ENCODE measurements at places on chromosomes 11 and 22.

GRCh38 chr11:76445121-76446084 lies 585 bp downstream of the EMSY start:
- DNase-seq, result peak; percentile 12

- DNase-seq, result no peak
Observed at GRCh38 chr22:34476762-34477161, 556.5 kb upstream of the LARGE1 start.

GRCh38 chr22:50278461-50278860 lies 8.3 kb upstream of the MAPK11 start:
- no peak for DNase-seq

DNA sequence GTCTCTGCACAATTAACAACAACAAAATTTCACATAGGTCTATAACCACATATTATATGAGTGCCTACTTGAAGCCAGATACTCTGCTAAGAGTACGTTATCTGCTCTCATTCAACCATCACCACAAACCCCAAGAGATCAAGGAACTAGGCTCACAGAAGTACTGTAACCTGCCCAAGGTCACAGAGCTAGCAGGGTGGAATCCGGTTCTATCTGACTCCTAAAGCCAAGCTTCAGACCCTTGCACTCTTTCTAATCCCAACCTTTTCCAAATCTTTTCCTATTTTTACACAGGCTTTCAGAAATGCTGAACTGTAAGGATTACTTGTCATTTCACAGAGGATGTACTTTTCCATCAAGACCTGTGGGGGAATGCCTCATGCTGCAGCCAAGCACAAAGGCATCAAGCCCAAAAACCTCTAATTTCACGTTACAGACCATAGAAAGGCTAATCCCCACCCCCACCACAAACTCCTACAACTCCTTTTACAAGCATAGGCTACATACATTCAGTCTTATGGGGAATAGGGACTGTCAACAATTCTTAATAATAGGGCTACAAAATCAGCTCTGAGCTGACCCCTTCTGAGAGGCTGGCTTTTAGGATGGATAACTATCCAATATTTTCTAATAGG lies 927 bp downstream of the PRCP start:
- no peak for DNase-seq

GRCh38 chr22:19776433-19777031 lies 16.0 kb downstream of the TBX1 start:
- no peak for DNase-seq

DNA sequence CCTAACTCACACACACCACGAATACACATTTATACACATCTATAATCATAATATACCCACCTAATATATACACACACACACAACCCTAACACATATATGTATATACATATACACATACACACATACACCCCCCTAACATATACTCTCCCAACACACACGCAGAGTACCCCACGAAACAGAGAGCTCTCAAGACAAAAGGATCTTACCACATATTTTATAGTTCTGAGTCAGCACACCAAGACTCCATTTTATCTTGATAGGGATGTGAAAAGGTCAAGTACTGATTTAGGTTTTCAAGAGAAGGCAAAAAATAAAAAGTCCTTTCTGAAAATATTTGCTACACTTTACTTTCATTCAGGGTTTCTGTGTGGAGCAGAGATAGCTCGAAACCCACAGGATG lies 1207.2 kb downstream of the LRRC4C start:
- DNase-seq, result no peak

GRCh38 chr11:125517116-125517770 lies 21.2 kb upstream of the FEZ1 start:
- DNase-seq, result no peak

DNA sequence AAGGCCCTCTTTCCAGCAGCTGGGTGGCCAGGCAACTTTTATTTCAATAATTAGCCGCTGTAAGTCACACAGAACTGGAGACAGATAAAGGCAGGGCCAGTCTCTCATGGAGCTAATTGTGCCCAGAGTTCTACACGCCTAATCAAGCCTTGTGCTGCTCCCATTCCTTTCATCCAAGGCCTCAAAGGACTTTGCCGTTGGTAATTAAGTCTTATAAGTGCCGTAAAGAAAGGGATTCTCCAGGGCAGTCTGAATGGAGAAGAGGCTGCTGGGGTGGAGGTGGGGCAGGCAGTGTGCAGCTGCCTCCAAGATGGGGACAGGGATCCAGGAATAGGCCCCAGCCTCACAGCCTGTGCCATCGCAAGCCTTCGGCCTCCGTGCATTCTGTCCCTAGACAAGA lies 357.9 kb downstream of the TENM4 start:
- DNase-seq, result no peak

GRCh38 chr22:44595841-44596341 lies 97.9 kb upstream of the RTL6 start:
- DNase-seq, result no peak

- DNase-seq, result no peak
Observed at GRCh38 chr22:30005213-30005857, 74.9 kb upstream of the HORMAD2 start.

GRCh38 chr11:61413496-61413895 lies 16.3 kb downstream of the CPSF7 start:
- no peak for DNase-seq

- no peak for DNase-seq
Observed at GRCh38 chr11:87447606-87448005, 409.9 kb downstream of the TMEM135 start.

GRCh38 chr11:77213029-77213579 lies 85.1 kb downstream of the MYO7A start:
- no peak for DNase-seq

GRCh38 chr22:22752556-22753477 lies 108.4 kb downstream of the GGTLC2 start:
- no peak for DNase-seq

DNA sequence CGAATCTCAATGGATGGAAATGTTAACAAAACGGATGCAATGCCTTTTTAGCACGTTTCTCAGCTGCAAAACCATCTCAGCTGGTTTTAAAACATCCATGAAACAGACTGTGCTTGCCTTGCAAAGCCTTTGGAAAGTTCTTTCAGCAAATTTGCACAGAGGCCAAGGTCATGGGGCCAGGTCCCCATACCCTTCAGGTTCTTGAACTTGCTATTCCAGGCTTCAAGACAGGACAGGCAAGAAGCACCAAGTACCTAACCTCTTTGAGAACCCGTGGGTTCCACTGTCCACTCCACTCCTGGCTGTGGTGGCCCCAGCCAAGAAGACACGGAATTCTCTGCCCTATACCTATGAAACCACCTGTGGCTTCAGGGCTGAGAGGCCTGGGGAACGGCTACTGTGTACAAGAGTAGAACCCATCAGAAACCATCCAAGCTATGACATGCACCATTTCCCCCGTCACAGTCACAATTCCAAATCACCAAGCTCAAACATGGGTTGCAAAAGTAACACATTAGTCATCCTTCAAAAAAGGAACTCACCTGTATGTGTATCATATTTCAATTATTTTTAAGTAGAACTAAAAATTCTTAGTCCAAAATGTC lies 17.0 kb downstream of the TNKS1BP1 start:
- no peak for DNase-seq

- DNase-seq, result no peak
Observed at GRCh38 chr11:21133244-21133643, 463.9 kb downstream of the NELL1 start.

GRCh38 chr22:29193021-29193420 lies 12.7 kb upstream of the EMID1 start:
- no peak for DNase-seq

DNA sequence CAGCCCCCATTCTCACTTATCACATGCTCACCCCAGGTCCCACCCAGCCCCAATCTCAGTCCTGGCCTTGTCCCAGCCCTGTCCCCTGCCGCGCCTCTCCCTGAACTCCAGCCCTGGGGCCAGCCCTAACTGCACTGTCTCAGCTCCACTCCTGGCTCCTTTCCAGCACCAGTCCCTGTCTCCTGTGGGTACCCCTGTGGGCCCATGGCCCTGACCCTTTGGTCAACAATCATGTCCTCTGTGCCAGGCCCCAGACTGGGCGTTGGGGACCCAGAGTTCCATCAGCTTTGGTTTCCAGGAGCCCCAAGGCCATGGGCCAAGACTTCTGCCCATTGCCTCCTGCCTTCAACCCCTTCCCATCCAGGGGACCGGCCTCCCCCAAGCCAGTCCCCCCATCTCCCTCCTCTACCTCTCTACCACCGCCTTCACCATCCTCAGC lies 757 bp downstream of the SPI1 start:
- DNase-seq, result no peak

DNA sequence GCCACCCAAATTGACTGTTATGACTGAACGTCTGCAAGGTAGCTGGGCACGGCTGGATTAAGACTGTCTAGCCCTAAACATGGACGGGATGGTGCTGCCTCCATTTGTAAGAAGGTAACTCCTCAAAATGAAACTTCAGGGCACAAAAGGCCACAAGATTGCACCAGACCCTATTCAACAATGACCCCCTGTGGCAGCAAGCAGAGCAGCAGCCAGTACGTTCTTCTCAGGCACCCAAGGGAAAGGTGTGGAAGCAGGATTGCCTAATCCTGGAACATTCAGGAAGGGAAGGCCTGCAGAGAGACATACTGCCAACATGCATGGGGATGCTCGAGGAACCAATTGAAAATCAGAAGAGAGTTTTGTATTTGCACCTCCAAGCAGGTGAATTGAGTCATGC lies 4.5 kb upstream of the TBX10 start:
- no peak for DNase-seq

- no peak for DNase-seq
Observed at GRCh38 chr11:125090816-125091215, 20.6 kb downstream of the TMEM218 start.

- no peak for DNase-seq
Observed at GRCh38 chr11:61256710-61257482, 15.9 kb downstream of the PGA5 start.

DNA sequence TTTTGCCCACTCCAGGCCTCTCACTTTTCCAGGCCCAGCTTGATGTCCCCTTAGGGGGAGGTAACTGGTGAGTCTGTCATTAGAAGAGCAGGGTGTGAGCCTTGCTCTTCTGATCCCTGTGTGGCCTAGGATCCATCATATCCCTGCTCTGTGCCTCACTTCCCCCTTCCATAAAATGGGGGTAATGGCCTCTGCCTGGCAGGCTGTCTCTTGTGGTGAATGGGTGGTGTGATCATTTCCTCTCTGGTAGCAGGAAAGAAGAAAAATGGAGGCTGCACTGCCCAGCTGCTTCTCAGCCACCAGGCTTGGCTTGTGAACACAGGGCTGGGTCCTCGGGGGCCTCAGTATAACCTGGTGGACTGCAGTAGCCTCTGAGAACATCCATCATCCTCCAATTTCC lies 5.6 kb downstream of the ARHGEF17 start:
- no peak for DNase-seq

DNA sequence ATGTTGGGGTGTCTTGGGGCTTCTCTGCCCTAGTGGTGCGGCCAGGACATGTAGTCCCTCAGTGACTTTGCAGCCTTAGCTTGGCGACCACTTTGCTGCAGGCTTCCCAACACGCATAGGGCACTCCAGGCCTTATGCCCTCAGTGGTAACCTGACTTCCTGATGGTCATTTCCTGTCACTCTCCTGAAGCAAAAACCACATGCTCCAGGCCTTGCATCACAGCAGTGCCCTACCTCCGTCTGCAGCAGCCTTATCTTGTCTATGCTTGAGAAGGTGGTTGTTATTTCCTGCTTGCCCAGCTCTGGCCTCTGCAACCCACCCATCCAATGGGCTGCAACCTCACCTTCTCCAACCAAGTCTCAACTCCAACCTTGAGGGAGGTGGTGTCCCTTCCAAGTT lies 33.4 kb upstream of the PISD start:
- no peak for DNase-seq

GRCh38 chr11:8371516-8371884 lies 107.8 kb upstream of the LMO1 start:
- DNase-seq, result no peak

- no peak for DNase-seq
Observed at GRCh38 chr22:28986366-28986765, 75.3 kb downstream of the C22orf31 start.

DNA sequence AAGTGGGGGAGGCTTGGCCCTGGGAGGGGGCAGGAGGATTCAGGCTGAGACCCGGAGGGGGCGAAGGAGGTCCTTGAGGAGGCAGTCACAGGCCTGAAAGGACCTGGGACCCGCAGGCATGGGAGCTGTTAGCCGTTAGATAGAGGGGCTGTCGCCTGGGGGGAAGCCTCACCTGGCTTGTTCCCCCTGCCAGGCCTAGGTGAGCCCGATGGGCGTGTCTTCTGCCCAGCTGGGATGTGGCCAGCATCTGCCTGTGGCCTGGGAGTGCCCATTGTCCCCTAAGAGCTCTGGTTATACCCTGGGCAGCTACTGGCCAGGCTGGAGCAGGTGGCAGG lies 1.8 kb upstream of the DUSP8 start:
- no peak for DNase-seq

- no peak for DNase-seq
Observed at GRCh38 chr22:20531404-20532201, 24.2 kb downstream of the MED15 start.

GRCh38 chr22:49934891-49935557 lies 16.6 kb downstream of the CRELD2 start:
- peak; percentile 88 for DNase-seq

- no peak for DNase-seq
Observed at GRCh38 chr22:47495110-47495509, 732.7 kb downstream of the TBC1D22A start.

DNA sequence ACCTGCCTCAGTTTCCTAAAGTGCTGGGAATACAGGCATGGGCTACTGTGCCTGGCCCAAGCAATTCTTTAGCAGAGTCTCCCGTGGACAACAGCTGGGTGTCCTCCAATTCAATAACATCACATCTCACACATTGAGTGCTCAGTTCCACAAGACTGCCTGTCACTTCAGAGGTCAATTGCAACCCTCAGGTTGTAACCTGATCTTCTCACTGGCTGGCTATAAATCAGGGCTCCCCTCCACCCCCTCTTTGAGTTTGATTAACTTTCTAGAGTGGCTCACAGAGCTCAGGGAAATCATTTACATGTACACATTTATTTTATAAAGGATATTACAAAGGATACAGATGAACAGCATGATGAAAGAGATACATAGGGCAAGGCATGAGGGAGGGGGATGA lies 68.1 kb downstream of the MCHR1 start:
- DNase-seq, result no peak

DNA sequence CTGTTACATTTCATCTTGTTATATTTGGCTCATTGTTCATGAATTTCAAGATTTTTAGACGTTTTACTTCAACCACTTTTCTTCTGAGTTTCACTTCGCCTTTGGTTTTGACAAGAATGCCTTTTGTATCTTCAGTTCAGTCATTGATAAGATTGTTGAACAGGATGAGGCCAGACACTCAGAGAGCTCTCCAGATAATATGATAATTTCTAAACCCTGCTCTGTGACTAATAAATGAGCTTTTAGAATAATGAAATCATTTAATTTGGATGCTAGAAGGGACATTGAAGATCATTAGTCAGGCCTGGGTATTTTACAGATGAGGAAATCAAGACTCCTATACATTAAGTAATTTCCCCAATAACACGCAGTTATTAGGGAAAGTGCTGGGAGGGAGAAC lies 37.2 kb upstream of the GRAMD1B start:
- no peak for DNase-seq

GRCh38 chr11:9789910-9790309 lies 126.0 kb downstream of the SWAP70 start:
- no peak for DNase-seq

- DNase-seq, result no peak
Observed at GRCh38 chr11:44408711-44409470, 99.0 kb upstream of the ALX4 start.

GRCh38 chr11:129282634-129283033 lies 90.5 kb upstream of the ARHGAP32 start:
- DNase-seq, result no peak

GRCh38 chr11:11477695-11478420 lies 124.8 kb upstream of the CSNK2A3 start:
- DNase-seq, result no peak

GRCh38 chr11:125494561-125494960 lies 1.5 kb downstream of the FEZ1 start:
- DNase-seq, result no peak

- DNase-seq, result no peak
Observed at GRCh38 chr22:38243007-38243765, 29.6 kb downstream of the TMEM184B start.
